Bronchus fibroblast of lung (primary cell): ENCODE measurements at places on chromosomes 1 and 21. TPM values are rescaled to one million over a fixed set of nuclear protein-coding genes. Genes with fewer than 3 reads are reported as not detected.

The MTFR1L gene
- 35.6 and 40.6 TPM in 2 replicates for total RNA-seq

The CDC7 gene
- total RNA-seq = 6.8 and 7.7 TPM in 2 replicates

The PHGDH gene
- total RNA-seq = 368 and 382 TPM in 2 replicates

The FMO3 gene
- 0.67 and 0.74 TPM in 2 replicates for total RNA-seq

The ERMAP gene
- 6.2 and 6.7 TPM in 2 replicates for total RNA-seq

The SMCP gene
- total RNA-seq = not detected in 2 replicates

The KPRP gene
- not detected in 2 replicates for total RNA-seq

The SLFNL1 gene
- under 0.01 TPM in 2 replicates for total RNA-seq

The GCSAML gene
- not detected in 2 replicates for total RNA-seq

The KCNK2 gene
- 4.4 and 4.8 TPM in 2 replicates for total RNA-seq

The KIF26B gene
- total RNA-seq = 0.59 and 1.0 TPM in 2 replicates

The RRAGC gene
- total RNA-seq = 4.6 and 5.2 TPM in 2 replicates

The TFF2 gene
- not detected in 2 replicates for total RNA-seq

The DCDC2B gene
- total RNA-seq = not detected in 2 replicates

The SLAMF6 gene
- total RNA-seq = not detected in 2 replicates

The LRRC71 gene
- total RNA-seq = 0.15 and 1.3 TPM in 2 replicates

The ST6GALNAC3 gene
- 1.5 and 3.6 TPM in 2 replicates for total RNA-seq

The FAM163A gene
- total RNA-seq = not detected in 2 replicates

The CADM3 gene
- under 0.01 and 0.34 TPM in 2 replicates for total RNA-seq

The UBL4B gene
- not detected in 2 replicates for total RNA-seq

The CNIH4 gene
- total RNA-seq = 53.1 and 58.3 TPM in 2 replicates

The MROH9 gene
- under 0.01 TPM in 1 of 2 replicates, not detected in the other for total RNA-seq

The UMODL1 gene
- total RNA-seq = not detected in 2 replicates
